ENCODE measurements at places on chromosomes 7 and 10. TPM values are rescaled to one million over a fixed set of nuclear protein-coding genes. Genes with fewer than 3 reads are reported as not detected.

Gene AEBP1
- total RNA-seq = 16.7 TPM

Gene PLXNA4
- 0.49 TPM for total RNA-seq

Gene WNT8B
- total RNA-seq = 9.0 TPM

Gene TAS2R3
- total RNA-seq = 1.2 TPM

Gene ZNF25
- 3.3 TPM for total RNA-seq

Gene TMEM184A
- total RNA-seq = 0.22 TPM

GRCh38 chr7:132199626-132200025, 376.6 kb downstream of the PLXNA4 start:
- no peak for DNase-seq

GRCh38 chr7:20513341-20513740, 102.1 kb upstream of the ABCB5 start:
- no peak for DNase-seq

GRCh38 chr10:15461353-15462108, 90.4 kb upstream of the FAM171A1 start:
- DNase-seq = no peak

DNA sequence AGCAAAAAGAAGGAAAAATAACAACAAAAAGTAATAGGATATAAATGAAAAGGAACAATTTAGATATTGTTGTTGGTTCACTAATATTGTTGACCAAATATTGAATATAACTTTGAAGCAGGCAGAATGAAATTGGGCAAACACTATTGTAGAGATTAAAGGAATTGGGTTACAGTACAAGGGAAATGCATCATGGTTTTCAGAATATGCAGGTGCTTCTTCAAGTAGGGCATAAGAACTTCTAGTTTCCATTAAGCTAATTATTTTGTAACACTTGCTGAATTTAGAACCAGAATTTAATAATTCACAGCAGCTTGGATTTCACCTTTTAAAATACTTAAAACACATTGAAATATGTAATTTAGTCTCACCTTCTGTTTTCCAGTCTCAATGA, 36.5 kb downstream of the RPA3 start:
- DNase-seq = no peak

DNA sequence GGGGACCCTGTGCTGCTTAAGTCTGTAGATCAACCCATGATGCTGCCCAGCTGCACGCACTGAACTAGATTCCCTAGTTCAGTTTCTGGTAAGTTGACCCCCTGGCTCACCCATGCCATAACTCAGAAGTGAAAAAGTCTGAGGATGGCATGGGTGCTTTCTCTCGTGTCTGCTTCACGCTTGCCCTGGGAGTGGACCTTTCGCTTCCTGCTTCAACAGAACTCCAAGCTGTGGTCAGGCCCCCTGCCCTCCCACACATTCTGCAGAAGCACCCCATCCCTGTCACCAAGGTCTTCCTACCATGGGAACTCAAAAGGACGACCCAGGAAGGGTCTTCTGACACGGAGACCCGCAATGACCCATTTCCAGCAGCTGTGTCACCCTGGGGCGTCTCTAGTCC, 39.9 kb downstream of the LRRC18 start:
- DNase-seq = no peak

DNA sequence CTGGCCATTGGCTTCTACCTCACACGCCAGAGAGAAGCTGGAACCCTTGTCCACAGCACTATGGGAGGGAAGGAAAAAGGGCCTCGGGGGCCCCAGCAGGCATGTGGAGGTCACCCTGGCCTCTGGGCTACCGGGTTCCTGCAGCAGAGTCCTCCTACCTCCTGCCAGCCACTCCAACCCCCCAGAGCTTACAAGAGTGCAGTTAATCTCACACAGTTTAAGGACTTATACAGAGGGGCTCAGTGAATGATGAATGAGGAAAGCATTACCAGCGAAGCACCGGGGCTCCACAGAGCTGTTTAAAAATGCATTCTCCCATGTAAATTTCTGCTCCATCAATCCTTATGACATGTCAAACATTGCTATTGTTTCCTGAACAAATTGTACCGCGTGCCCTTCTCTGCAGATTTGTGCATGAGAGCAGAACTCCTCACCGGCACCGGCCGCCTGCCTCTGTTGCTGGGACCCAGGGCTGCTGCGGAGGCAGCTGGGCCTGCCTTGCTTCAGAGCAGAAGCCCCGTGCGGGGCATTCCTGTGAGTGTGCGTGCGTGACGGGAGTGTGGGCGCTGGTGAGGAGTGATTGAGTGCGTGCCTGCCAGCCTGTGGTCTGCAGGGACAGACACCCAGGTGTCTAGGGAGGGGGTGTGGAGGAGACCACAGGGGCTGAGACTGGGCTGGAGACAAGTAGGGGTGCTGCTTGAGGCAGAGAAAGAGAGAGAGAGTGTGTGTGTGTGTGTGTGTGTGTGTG, 52.8 kb downstream of the C10orf105 start:
- peak; percentile 52 for DNase-seq

- DNase-seq = no peak
Measured at GRCh38 chr10:127880557-127880956, 12.2 kb downstream of the CLRN3 start.

- DNase-seq = no peak
Measured at GRCh38 chr10:97117372-97117771, 68.4 kb downstream of the SLIT1 start.

GRCh38 chr10:86077871-86078638, 288.5 kb downstream of the GRID1 start:
- no peak for DNase-seq

GRCh38 chr7:33589911-33590310, 315.4 kb upstream of the BMPER start:
- no peak for DNase-seq

DNA sequence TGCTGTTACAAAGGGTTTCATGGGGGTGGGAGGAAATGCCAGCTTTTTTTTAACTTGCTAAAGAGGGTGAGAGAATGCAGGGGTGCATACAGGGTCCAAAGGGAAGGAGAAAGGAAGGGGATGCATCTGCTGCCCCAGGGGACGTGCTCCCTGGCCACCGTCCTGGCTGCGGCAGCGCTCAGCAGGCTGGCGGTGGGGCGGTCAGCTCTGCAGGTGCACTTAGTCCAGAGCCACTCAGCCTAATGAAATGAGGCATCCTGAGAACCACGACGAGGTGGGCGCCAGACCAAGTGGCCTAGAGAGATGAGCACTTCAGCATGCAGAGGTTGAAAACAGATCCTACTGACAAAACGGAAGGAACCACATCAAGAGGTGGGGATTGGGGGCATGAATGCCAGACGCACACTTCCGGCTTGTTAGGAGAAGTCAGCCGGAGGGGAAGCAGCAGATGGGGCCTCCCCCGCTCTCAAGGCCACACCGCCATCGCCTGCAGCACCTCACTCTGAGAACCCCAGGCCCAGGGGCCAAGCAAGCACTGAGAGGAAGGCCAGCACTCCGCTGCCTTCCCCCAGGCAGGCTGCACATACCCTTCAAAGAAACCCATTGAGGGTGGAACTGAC, 94.5 kb downstream of the MAD1L1 start:
- DNase-seq = no peak

Data from neural progenitor cell (in vitro differentiated cells).